Gastroesophageal sphincter (tissue), 4 donors: ENCODE measurements at places on chromosomes 1 and 21. TPM values are rescaled to one million over a fixed set of nuclear protein-coding genes. Genes with fewer than 3 reads are reported as not detected.

METTL25B gene
- total RNA-seq, result 29.0 TPM

CACNA1S gene
- total RNA-seq, result not detected

LYPD8 gene
- not detected for total RNA-seq

A3GALT2 gene
- 0.67 TPM for total RNA-seq

LRRC38 gene
- total RNA-seq, result not detected

IKBKE gene
- 2.2 TPM for total RNA-seq

CNR2 gene
- not detected for total RNA-seq

CCNL2 gene
- total RNA-seq, result 248 TPM
